ENCODE measurements at places on chromosomes 12 and 14.
A peak's percentile ranks its signal among the peaks of the same experiment; 100 is the strongest.

DNA sequence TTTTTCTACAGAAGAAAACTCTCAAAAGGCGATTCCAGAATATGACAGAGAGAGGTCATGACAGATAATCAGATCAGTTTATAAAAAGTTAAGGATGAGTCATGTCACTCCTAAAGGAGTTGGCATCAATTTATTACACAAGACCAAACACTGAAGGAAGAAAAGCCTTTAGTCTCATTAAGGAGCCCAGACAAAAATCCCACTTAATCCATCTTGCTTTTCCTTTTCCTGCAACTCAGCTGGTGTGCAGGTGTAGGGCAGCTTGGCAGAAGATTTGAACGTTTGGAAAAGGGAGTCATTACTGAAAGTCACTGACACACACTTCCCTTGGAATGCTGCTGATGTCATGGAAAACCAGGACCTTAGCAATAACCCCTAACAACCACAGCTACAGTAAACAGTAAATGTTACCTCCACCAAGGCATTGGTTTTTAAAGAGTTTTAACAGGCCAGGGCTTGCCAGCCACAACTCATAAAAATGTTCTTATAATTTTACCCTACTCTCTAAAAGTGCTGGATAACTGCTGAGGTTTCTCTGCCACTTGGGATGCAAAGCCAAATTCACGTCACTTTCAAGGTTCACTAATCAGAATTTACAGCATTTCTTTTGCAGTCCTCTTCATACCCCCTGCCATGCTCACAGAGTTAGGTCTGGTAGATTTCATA lies 320.6 kb downstream of the RAD51B start:
- no peak for DNase-seq

- DNase-seq: no peak
Measured at GRCh38 chr12:119615518-119616475, 22.2 kb downstream of the TMEM233 start.

DNA sequence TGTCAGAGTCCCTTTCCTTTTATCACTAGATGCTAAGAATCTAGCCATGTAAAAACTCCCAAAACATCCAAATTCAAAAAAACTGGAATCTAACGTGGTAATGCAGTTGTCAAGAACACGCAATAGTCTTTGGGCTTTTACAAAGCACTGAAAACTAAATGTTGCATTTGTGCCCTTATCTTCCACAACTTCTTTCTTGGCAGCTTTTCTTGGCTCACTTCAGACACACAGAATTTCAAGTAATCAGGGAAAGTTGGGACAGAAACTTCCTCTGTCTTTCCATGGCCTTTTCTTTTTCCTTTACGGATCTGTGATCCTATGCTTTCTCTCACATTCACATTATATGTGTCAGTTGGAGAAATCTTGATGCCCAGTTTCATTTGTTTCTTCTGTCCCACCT lies 136.0 kb downstream of the CRADD start:
- DNase-seq: no peak

- peak; percentile 55 for DNase-seq
Measured at GRCh38 chr12:57005980-57006808, at the start of gene ZBTB39. ZBTB39 (minus strand) TSS chr12:57006546; CDS start chr12:57004917, 1,629 bp downstream.

DNA sequence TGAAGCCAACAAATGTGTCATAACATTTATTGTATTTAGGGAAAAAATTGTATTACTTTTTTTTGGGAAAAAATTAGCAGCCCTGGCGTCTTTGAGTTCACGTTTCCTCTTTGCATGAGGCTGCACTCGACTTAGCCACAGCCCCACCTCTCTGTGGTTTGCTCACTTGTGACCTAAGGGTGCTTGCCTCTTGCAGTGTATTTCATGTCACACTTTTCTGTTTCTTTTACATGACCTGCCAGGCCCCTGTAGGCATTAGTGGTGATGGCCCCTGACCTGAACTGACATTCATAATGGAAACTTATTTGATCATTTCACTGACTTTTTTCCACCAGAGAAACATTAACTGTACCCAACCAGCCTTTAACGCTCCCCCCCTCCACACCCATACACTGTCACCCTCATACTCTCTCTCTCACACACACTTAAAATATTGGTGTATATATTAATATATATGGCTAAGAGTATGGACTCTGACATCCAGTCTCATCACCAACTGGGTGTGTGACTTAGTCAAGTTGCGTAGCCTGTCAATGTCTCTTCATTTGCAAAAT lies 122.9 kb downstream of the PRKCH start:
- DNase-seq: peak; percentile 50

DNA sequence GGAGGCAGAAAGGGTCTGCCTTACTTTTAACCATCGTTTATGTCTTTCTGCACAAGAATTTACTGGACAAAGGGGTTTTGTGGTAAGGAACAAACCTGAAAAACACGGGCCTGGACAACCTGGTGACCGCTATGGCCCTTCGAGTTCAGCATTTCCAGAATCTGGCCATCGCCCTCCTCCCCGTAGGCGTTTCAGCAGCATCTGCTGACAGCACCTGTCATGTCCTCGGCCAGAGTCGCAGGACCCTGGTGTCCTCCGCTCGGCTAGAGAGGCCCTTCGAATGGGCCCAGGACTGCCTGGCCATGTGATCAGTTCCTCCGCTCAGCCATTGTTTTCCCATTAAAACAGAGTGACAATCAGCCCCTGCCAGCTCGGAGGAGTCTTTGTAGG lies 142.8 kb upstream of the FKBP4 start:
- DNase-seq: no peak

DNA sequence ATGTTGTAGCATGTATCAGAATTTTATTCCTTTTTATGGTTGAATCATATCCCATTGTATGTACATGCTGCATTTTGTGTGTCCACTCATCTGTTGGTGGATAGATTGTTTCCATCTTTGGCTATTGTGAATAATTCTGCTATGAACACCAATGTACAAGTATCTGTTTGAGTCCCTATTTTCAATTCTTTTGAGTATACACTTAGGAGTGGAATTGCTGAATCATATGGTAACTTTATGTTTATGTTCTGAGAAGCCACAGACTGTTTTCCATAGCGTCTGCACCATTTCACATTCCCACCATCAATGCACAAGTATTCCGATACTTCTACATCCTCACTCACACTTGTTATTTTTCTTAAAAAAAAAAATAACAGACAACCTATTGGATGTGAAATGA lies 91.5 kb downstream of the ARF6 start:
- no peak for DNase-seq

GRCh38 chr14:61438497-61438859 lies 117.1 kb downstream of the PRKCH start:
- no peak for DNase-seq

DNA sequence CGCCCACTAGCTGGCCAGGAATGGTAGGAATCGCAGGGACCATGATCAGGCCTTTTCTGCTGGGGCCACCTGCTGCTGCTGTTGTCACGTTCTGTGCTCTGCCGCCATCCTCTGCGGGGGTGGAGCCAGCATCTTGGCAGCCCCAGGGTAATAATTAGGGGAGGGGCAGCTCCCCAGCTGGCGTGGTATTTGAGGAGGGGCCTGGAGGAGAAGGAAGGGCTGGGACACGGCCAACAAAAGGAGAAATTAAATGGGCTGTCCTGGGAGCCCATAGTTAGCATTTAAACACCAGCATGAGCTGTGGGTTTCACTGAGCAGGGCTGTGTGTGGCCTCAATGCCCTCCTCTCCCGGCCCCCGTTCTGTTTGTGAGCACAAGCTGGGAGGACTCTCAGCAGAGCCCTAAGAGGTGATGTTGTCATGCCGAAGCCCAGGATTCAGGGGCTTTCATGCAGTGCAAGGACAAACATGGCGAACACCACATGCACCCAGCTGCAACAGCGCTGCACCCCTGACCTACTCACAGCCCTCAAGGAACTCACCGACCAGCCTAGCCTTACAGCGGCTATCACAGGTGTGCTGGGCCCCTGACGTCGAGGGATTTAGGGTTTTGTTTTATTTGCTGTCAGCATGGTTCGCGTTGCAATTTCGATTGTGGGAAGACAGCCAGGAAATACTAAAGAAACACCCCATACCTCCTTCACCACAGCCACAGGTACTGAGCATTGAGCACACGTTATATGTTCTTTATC lies 324.3 kb downstream of the CACNA1C start:
- DNase-seq: no peak

GRCh38 chr14:63897721-63898163 lies 44.9 kb downstream of the SYNE2 start:
- DNase-seq: no peak

GRCh38 chr12:13801543-13801942 lies 179.9 kb downstream of the GRIN2B start:
- no peak for DNase-seq

GRCh38 chr12:23174917-23175316 lies 549.9 kb downstream of the ETNK1 start:
- DNase-seq: no peak

- DNase-seq: no peak
Measured at GRCh38 chr12:111224186-111225066, 144.5 kb downstream of the PHETA1 start.

GRCh38 chr12:5567016-5567725 lies 135.3 kb downstream of the NTF3 start:
- DNase-seq: no peak

DNA sequence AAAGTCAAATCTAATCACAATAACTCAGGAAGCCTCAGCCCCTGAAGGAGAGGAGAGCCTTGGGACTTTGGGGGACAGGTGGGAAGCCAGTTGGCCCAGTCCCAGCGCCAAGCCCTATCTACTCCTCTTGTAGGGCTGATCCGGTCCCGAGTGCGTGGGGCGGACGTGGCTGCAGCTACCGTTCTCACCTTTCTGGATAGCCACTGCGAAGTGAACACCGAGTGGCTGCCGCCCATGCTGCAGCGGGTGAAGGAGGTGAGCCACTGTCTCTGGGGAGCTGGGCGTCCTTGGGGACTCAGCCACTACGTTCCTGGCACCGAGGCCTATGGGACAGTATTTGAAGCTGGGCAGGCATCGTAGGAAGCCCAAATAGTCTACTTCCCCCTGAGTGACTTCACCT lies 68.4 kb downstream of the GALNT16 start:
- DNase-seq: no peak

DNA sequence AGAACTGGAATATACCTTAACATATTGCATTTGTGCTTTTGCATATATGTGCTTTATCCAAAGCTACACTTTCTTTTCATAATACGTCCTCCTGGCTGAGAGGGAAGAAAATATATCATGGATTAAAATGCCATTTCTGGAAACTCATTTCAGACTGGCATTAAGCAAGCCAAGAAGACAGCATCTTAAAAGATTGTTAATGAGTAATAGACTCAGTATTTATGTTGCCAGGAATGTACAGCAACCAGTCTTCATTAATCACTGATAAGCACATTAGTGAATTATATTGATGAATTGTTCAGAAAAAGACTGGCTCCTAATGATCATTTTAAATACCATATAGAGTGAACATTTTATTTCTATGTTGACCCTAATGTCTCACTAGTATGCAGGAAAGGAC lies 134.9 kb upstream of the IFNG-AS1 start:
- DNase-seq: no peak

DNA sequence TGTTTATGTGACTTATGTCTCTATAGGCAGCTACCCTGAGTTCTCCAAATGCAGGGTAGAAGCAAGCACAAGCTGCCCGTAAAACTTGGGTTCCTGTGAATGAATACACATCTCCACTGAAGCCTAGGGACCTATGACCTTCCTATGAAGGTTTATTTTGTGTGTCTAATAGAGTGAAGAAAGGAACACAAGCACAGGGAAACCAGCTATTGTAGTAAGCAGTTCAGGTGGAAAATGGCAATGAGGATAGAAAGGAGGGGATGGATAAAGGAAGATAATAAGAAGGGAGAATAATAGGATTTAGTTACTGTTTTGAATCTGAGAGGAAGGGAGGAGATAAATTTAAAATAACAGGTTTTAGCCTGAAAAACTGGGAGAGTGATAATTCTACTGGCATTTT lies 2.4 kb downstream of the PFKM start:
- no peak for DNase-seq

- DNase-seq: no peak
Measured at GRCh38 chr14:56199982-56200577, 81.9 kb downstream of the PELI2 start.

DNA sequence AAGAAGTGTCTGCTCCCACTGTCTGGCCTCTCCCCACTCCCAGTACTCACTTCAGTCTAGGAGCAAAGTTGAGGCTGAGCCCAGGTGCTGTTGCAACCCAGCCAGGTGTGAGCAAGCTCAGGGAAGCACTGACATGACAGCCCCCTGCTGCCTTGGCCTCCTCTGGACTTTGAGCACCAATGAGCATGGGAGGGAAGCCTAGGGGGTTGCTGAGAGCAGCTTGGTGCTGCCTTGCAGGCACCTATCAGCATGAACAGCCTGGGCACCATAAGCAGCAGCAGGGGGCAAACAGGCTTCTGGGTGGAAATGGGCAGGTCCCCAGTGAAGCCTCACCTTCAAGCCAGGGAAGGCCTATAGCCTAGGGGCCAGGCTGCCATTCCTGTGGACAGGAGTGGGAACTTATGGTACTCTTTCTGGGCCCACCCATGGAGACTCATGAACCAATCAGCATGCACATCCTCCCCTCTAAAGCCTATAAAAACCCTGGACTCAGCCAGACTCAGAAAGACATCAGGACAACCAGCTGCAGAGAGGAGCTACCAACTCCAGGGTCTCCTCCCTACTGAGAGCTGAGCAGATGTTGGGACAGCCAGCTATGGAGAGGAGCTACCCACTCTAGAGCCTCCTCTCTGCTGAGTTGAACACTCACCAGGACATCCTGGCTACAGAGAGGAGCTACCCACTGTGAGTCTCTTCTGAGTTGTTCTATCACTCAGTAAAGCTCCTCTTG lies 49.3 kb downstream of the EGLN3 start:
- DNase-seq: no peak

DNA sequence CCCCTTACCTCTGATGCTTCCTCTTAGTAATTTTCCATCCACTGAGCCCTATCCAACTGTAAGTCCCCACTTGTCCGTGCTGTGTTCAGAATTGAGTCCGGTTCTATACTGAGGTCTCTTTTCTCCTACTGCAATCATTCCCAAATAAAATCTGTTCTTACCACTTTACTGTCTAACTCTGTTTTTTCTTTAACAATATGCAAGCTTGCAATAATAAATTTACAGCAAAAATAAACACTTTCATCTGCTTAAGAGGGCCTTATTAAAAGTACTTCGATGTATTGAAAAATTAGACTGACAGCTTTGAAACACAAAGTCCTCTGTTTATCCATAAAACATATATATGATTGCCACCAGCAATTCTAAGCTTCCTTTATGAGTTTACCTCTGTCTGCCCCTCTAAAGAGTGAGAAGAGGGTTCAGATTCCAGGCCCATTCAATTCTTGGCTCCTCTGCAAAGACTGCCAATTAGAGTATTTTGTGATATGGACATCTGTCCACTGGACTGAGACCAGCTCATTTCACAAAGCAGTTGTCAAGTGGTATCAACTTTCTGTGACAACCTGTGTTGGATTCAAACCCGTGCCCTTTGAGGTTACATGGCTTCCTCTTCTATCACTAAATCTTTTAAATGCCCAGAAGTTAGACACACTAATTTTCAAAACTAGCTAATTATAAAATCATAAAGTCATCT lies 39.9 kb upstream of the G2E3 start:
- no peak for DNase-seq

Data from stimulated activated CD4-positive, alpha-beta T cell treated with anti-CD3 and anti-CD28 coated beads, Interleukin-15, amount 100 ng/mL, for 48 hours (primary cell).